Omental fat pad (tissue), 4 donors: ENCODE measurements at places on chromosomes 12 and 14. TPM values are rescaled to one million over a fixed set of nuclear protein-coding genes. Genes with fewer than 3 reads are reported as not detected.

DNA sequence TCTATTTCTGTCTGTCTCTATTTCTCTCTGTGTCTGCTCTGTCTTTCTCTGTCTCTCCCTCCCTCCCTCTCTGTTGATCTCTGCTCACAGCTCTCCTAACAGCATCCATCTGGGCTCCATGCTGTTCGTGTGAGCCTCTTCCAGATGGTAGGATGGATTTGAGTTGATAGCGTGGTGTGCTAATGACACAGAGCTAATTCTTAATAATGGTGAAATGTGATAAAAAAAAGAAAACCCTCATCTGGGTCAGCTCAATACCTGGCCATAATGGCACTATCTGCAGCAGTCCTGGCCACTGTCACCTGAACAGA, 96.4 kb downstream of the AACS start:
- DNase-seq = no peak

DNA sequence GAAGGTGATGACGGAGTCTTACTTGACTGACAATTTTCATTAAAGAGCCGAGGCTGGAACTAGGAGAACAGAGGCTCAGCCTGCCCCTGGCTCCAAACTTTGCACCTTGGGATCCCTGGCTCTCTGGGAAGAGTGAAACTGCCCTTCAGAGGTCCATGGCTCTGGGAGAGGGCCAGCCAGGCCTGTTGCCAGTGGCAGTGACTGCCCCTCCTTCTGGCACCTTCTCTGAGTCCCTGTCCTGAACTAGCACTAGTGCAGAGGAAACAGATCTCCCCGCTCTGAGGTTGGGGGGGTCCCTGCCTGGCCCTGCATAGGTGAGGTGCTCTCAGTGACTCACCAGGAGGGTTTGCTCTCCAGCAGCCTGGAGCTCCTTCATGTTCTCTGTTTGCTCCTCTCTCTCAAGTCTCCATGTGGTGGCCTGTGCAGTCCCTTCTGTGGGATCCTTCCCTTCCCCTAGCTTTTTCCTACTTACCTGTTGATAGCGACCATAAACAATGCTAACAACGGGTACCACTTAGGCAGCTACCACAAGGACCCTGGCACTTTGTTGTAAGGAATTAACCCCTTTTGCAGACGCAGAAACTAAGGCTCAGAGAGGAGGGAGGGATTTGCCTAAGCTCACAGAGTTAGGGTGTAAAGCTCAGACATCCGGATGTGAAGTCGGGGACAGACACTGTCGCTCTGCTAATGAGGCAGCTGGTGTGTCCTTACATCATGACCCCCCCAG, 22.4 kb downstream of the FAM222A start:
- DNase-seq = no peak

GRCh38 chr12:8823565-8824300, 1.3 kb downstream of the A2ML1 start:
- DNase-seq = no peak

The KRT71 gene
- not detected for total RNA-seq

The IAPP gene
- total RNA-seq = not detected

GRCh38 chr14:79836577-79836976, 374.7 kb downstream of the DIO2 start:
- no peak for DNase-seq

The E2F7 gene
- 0.36 TPM for total RNA-seq

The OR6C2 gene
- not detected for total RNA-seq

The NFE2 gene
- total RNA-seq = 0.72 TPM

- DNase-seq = peak; percentile 49
These were observed 73.2 kb downstream of the HSD17B6 start for GRCh38 chr12:56836317-56836716.

The SLCO1B1 gene
- not detected for total RNA-seq

- no peak for DNase-seq
These were observed 11.9 kb downstream of the FAM222A start for GRCh38 chr12:109725321-109726105.

- no peak for DNase-seq
These were observed 15.1 kb downstream of the SLC15A4 start for GRCh38 chr12:128808651-128809050.
